NCI-H510A treated with DMSO at 0.1 percent for 48 hours (cell line): ENCODE measurements at places on chromosomes 12 and 14.

DNA sequence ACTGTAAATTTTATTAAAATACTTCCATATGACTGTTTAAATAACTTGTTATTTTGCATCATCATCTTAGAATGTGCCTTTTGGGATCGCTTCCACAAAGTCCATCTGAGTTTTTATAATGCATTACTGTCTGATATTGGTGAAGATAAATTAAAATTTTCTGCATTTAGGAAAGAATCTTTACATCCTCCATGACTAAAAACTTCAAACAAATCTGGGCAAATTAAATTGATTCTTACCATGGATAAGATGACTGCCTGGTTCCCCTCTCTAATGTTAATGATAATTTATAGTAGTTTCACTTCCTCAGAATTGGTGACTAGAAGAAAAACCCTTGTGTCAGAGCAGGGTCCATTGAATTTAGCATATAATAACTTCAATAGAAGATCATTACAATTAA lies 94.7 kb upstream of the SLC38A4 start:
- no peak for DNase-seq

DNA sequence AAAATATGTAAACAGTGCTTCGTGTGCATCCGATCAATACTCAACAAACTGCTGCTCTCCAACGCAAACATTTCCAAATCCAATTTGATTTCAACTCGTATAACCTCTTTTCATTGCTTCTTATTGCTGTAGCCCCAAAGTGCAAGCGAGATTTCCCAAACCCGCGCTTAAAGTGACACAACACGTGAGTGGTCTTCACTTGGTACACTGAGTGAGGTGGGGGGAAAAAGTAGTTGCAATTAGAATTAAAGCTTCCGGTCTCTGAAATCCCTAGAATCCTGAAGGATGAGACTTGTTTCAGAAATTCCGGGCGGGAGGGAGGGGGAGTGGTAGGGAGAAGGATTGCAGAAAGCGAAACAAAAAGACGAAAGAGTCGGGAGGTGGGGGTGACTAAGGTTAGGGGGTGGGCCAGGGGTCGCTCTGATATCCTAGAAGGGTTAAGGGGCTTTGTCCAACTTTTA lies 387.5 kb downstream of the BCAT1 start:
- DNase-seq: no peak

- no peak for DNase-seq
Measured at GRCh38 chr12:10283027-10283426, 24.6 kb upstream of the KLRD1 start.

GRCh38 chr12:23662966-23663365 lies 286.5 kb downstream of the SOX5 start:
- DNase-seq: no peak

- no peak for DNase-seq
Measured at GRCh38 chr12:102204025-102204424, 6.4 kb upstream of the PMCH start.

DNA sequence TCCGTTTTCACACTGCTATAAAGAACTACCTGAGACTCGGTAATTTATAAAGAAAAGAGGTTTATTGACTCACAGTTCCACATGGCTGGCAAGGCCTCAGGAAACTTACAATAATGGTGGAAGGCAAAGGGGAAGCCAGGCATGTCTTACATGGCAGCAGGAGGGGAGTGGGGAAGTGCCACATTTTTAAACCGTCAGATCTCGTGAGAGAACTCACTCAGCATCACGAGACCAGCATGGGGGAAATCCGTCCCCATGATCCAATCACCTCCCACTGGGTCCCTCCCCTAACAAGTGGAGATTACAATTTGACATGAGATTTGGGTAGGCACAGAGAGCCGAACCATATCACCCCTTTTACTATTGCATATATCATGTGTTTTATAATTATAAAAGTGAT lies 2.0 kb upstream of the PIGH start:
- DNase-seq: no peak

GRCh38 chr14:101872346-101872745 lies 92.0 kb upstream of the DYNC1H1 start:
- no peak for DNase-seq

DNA sequence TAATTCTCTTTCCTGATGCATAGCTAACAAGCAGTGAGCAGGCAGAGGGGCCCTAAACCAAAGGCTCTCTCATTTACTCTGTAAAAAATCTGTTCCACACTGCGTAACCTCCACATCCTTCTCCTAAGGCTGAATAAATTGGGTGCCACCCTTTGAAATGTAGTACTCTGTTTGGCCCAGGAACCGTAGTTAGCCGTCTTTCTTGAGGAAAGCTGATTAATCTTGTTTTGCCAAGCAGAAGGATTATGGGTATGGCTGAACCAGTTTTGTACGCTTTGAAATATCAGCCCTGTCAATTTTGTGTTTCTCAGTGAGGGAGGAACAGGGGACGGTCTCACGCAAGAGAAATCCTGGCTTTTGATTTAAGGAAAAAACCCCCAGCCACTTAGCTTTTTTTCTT lies 19.7 kb downstream of the EML1 start:
- DNase-seq: no peak

GRCh38 chr12:88188180-88188579 lies 46.1 kb downstream of the TMTC3 start:
- DNase-seq: no peak
